B cell (primary cell): ENCODE measurements at places on chromosomes 3 and 15. TPM values are rescaled to one million over a fixed set of nuclear protein-coding genes. Genes with fewer than 3 reads are reported as not detected.
A peak's percentile ranks its signal among the peaks of the same experiment; 100 is the strongest.

Gene SOX2
- not detected in 2 replicates for polyA plus RNA-seq

DNA sequence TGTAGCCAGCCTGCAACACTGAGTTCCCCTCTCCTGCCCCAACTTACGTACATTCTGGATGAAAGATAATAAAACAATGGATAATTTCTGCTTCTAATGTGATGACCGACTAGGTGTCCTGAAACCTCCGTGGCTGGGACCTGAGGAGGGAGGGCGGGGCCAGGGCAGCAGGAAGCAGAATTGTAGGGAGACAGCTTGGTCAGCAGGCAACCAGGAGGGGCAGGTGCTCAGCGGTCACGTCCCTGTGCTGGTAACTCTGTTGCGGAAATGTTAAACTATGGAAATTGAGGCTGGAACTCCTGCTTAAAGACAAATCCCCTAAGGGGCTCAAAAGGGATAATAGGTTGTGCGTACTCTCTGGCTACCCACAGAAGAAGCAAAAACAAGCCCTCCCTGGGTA lies 30.4 kb downstream of the SLC6A20 start:
- no peak for DNase-seq

Gene PPP1R14D
- 0.19 TPM in 1 of 2 replicates, not detected in the other for polyA plus RNA-seq

DNA sequence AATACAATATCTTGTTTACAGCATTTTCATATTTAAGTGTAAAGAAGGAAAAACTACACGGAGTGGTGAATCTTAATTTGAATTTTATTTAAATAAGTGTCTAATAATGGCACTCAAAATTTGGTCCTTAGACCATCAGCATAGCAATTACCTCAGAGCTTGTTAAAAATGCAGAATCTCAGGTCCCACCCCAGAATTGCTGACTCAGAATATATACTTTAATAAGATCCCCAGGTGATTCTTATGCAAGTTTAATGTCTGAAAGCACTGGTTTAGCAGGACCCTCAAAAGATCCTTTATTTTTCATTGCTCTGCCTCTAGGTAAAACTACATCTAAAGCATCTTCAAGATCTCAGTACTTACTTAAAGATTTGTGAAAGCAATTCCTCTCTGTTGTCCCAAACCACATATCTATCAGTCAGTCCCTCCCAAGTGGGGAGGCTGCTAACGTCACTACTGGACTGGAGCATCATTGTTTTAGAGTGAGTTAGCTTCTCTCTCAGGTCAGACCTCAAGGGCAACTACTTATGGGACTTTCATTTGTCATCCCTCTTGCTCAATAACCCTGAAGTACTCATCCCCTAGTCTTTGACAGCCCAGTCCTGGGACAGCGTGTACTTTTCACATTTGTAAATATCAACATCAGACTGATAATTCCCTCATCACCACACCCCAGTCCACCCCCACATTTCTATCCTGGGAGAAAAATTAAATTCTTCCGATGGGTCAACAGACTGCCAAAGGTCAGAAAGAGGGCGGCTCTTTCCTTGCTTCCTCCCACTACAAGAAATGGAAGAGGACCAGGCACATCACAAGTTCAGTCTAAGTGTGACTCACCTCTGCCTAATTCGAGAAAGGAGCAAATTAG lies 76.7 kb downstream of the CBLB start:
- DNase-seq: no peak

Gene MYZAP
- 2.8 and 2.9 TPM in 2 replicates for polyA plus RNA-seq

DNA sequence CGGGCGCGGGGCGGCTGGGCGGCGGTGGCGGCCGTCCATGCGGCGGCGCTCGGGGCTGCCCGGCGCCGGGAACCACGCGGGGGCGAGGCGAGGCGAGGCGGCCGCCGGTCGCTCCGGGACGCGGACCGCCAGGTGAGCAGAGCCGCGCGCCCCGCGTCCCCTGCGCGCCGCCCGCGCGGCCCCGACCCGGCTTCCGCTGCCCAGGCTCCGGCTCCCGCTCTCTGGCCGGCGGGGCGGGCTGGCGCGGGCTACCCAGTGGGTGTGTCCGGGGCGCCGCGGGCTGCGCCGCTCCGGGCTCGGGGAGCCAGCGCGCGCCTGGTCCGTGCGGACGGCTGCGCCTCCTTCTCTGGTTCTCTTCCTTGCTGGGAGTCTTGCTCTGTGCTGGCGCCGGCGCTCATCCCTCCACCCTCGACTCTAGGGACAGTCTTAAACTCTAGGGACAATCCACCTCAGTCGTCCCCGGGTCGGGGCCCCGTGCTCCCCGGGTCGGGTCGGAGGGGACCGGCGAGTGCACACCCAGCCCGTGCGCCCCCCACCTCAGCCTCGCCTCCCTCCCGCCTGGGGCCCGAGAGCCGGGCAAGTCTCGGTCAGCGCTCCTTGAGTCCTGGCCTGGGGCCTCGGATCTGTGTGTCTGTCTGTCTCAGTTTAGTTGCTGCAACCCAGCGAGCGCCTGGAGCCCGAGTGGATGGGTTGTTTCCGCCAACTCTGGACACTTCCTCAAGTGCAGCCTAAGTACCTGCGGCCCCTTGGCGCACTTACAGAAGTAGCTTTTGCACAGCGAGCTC lies 488 bp downstream of the THSD4 start:
- DNase-seq: peak; percentile 15

DNA sequence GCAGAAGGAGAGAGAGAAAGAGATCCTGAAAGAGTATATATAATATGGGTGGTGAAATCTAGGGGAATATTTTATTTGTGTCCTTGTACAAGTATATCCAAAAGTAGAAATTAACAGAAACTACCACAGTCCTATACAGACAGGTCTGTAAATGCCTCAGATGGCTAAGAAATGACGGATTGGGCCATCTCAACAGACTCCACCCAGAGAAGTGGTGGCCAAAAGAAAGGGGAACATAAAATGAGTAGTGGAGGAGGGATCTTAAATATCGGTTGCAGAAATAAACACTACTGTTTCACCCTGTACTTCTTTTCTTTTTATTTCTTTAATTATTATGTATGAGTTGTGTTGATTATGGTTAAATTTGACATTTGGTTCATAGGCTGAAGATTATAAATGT lies 47.7 kb downstream of the CCR3 start:
- DNase-seq: no peak
